ENCODE measurements at places on chromosomes 4 and X. TPM values are rescaled to one million over a fixed set of nuclear protein-coding genes. Genes with fewer than 3 reads are reported as not detected.

Gene ATP8A1
- polyA plus RNA-seq: 31.0 TPM

DNA sequence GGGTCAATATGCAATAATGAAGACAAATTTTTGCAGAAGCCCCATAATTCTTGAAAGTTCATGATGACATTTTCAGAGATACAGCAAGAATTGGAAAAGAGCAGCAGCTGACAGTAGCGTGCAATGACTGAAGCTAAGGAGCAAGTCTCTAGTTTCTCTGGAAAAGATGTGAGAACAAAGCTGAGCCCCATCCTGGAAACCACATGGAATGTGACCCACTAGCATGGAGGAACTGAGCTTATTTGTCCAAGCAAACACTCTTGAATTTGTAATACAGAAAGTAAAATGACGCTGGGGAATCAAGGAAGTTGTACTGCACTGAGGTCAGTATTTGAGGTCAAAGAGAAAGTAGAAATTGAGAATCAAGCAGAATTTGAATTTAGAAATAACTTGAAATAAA is 1447.2 kb downstream of the FSTL5 start:
- no peaks in the 10 kb centered on the region for H3K27me3 ChIP-seq
- no peak for DNase-seq
- H3K4me1 ChIP-seq: no peaks in the 10 kb centered on the region
- no peaks in the 10 kb centered on the region for H3K36me3 ChIP-seq
- no peak overlapping the region for H3K27ac ChIP-seq
- H3K4me3 ChIP-seq: no peak overlapping the region

Gene SORCS2
- polyA plus RNA-seq: not detected

GRCh38 chr4:186634591-186635128 is 79.3 kb upstream of the MTNR1A start:
- no peak overlapping the region for H3K27ac ChIP-seq
- no peaks in the 10 kb centered on the region for H3K36me3 ChIP-seq
- H3K4me1 ChIP-seq: no peaks in the 10 kb centered on the region
- no peak overlapping the region for H3K4me3 ChIP-seq

DNA sequence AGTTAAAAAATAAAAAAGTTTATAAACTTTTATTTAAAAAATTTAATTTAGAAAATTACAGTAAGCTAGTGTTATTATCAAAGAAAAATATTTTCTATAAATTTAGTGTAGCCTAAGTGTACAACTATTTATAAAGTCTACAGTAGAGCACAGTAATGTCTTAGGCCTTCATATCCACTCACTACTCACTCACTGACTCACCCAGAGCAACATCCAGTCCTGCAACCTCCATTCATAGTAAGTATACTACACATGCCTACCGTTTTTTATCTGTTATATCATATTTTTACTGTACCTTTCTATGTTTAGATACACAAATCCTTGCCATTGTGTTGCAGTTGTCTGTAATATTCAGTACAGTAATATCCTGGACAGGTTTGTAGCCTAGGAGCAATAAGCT is 129.0 kb upstream of the FAM47B start:
- H3K4me3 ChIP-seq: no peak overlapping the region
- no peaks in the 10 kb centered on the region for H3K36me3 ChIP-seq
- no peaks in the 10 kb centered on the region for H3K4me1 ChIP-seq
- H3K27ac ChIP-seq: no peak overlapping the region
- DNase-seq: no peak

DNA sequence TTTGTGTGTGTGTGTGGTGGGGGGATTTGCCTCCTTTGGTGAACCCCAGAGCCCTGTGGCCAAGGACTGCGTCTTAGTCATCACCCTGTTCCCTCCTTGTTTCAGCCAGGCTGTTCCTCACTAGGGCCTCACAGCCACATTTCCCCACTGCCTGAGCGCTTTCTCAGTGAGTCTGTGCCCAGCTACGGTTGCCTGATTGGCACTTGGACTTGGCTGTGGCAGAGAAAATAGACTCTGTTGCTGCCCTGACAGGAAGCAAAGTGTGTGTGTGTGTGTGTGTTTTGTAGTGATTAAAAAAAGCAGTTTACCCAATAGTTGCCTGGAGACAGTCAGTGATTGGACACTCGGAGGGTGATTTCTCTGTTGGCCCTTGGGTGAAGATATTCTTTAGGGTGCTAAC is 113.0 kb downstream of the UCHL1 start:
- no peak for DNase-seq
- no peaks in the 10 kb centered on the region for H3K36me3 ChIP-seq
- no peak overlapping the region for H3K4me3 ChIP-seq
- H3K4me1 ChIP-seq: no peaks in the 10 kb centered on the region

DNA sequence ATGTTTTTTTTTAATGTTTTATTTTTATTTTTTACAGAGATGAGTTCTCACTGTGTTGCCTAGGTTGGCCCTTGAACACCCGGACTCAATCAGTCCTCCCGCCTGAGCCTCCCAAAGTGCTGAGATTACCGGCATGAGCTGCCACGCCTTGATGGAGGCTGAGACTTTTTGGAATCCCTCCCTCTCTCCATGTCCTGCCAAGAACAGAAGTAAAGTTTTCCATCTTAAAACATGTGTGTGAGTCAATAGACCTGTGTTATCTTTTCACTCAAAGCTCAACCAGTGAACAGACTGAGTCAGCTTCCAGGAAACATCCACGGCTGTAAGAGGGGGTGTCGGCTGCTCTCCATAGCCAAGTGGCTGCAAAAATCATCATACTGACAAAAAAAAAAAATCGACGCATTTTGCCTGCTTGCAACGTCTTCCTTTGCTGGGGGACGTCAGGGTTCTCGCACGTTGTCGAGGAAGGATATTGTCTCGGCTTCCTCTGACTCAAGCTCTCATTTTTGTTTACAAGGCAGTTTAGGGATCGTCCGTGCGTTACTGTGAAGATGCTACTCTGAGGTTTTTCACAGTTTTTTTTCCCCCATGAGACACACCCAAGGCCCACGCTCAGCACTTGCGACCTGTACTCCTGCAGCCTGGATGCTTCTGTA is 10.0 kb upstream of the ASMTL start:
- H3K4me1 ChIP-seq: peaks cover 41% of the 10 kb centered on the region
- peak; percentile 39 for DNase-seq
- no peaks in the 10 kb centered on the region for H3K27me3 ChIP-seq

Gene HTN3
- not detected for polyA plus RNA-seq

Gene RAB41
- not detected for polyA plus RNA-seq

DNA sequence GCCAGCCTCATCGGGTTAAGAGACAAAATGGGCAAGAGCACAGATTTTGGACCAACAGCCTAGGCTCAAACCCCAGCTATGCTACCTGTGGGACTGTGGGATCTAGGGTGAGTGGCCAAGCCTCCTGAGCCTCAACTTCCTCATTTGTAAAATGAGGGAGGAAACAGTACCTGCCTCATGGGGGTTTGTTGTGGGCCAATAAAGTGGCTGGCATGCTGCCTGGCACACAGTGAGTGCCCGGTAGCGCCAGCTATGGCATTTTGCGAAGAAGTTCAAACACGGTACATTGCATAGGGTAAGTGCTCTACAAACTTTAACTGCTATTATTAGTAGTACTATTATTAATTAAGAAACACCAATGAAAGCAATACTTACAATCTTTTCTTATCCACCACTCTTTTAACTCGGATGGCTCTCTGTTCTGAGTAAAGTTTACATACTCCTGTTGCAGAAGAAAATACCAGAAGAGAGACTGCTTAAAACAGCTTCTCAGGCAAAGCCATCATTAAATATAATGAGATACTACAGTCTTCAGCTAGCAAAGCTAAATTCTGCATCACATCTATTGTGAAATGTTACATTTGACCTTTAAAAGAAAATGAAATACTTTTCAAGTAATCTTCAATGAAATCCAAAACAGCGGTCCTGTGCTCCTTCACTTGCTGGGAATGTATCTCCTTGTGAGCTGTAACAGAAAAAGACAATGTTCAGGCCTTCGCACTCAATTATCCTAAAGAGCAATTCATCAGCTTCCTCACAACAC is 70.1 kb downstream of the NSG1 start:
- no peak overlapping the region for H3K27ac ChIP-seq
- H3K27me3 ChIP-seq: no peaks in the 10 kb centered on the region
- peaks cover 4% of the 10 kb centered on the region for H3K4me1 ChIP-seq
- H3K36me3 ChIP-seq: peaks cover 47% of the 10 kb centered on the region
- DNase-seq: no peak
- H3K4me3 ChIP-seq: no peak overlapping the region

- no peak overlapping the region for H3K4me3 ChIP-seq
- DNase-seq: no peak
- H3K4me1 ChIP-seq: peaks cover 8% of the 10 kb centered on the region
- peak overlapping the region; percentile 21 for H3K27ac ChIP-seq
- H3K36me3 ChIP-seq: no peaks in the 10 kb centered on the region
Measured at GRCh38 chr4:2298532-2298991, 36.7 kb upstream of the MXD4 start.

Gene IBSP
- polyA plus RNA-seq: not detected

Gene BANK1
- polyA plus RNA-seq: 679 TPM

Gene CASK
- 5.8 TPM for polyA plus RNA-seq

Gene NAP1L2
- not detected for polyA plus RNA-seq

Gene NWD2
- not detected for polyA plus RNA-seq

Gene ZNF157
- polyA plus RNA-seq: 0.39 TPM

DNA sequence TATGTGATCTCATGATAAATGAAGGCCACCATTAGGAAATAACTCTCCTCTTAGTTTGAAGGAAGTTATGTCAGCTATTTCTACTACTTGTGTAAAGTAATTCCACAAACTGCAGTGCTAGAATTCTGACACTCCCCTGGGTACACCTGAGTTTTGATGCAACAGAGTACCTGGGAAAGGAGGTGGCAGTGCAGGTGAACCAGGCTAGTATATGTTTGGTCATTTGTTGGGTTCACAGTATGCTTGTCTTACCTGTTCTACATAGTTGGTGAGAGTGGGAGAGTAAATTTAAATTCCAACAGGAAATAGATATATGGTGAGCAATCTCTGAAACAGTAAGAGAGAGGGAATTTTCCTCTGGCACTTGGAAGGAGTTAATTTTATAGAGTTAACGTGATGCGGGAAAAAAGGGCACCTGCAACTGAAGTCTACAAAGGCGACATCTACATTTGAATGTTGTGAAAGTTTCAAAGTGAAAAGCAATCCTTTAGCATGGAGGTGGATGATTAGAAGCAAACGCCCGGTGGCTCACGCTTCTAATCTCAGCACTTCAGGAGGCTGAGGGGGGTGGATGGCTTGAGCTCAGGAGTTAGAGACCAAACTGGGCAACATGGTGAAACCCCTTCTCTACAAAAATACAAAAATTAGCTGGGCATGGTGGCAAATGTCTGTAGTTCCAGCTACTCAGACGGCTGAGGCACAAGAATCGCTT is 8.3 kb upstream of the SLC10A6 start:
- no peak overlapping the region for H3K4me3 ChIP-seq
- H3K36me3 ChIP-seq: no peaks in the 10 kb centered on the region
- H3K27me3 ChIP-seq: no peaks in the 10 kb centered on the region
- H3K27ac ChIP-seq: no peak overlapping the region
- no peaks in the 10 kb centered on the region for H3K4me1 ChIP-seq

Gene FGF13
- not detected for polyA plus RNA-seq

GRCh38 chrX:148310426-148311165 is 189.8 kb upstream of the AFF2 start:
- no peaks in the 10 kb centered on the region for H3K36me3 ChIP-seq
- H3K27me3 ChIP-seq: no peaks in the 10 kb centered on the region
- DNase-seq: no peak
- H3K27ac ChIP-seq: peak overlapping the region; percentile 80
- H3K4me3 ChIP-seq: no peak overlapping the region
- peaks cover 5% of the 10 kb centered on the region for H3K4me1 ChIP-seq

Gene USP51
- polyA plus RNA-seq: 0.65 TPM

- no peak overlapping the region for H3K4me3 ChIP-seq
- peaks cover 12% of the 10 kb centered on the region for H3K4me1 ChIP-seq
- no peaks in the 10 kb centered on the region for H3K36me3 ChIP-seq
- H3K27me3 ChIP-seq: no peaks in the 10 kb centered on the region
- no peak for DNase-seq
Measured at GRCh38 chr4:39179681-39180080, 2.6 kb upstream of the WDR19 start.

DNA sequence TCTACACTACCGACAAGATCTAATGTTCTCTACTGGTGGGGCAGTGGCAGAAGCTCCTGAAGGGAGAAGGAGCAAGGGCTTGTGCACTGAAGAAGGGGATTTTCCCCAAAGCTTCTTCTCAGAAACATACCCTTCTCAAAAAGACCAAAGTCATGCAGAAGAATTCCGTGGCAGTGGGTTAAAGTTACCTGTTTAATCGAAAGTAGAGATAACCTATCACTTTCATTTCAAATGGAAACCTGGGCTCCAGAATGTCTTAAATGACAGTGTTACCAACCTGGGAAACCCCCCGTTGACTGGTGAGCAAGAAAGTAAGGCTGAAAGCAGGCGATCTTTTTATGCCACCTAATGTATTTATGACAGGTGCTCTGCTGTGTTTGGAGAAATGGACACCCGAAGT is 92.5 kb upstream of the TEX13D start:
- H3K4me1 ChIP-seq: peaks cover 6% of the 10 kb centered on the region
- H3K27ac ChIP-seq: no peak overlapping the region
- H3K4me3 ChIP-seq: no peak overlapping the region
- no peak for DNase-seq
- H3K36me3 ChIP-seq: no peaks in the 10 kb centered on the region

DNA sequence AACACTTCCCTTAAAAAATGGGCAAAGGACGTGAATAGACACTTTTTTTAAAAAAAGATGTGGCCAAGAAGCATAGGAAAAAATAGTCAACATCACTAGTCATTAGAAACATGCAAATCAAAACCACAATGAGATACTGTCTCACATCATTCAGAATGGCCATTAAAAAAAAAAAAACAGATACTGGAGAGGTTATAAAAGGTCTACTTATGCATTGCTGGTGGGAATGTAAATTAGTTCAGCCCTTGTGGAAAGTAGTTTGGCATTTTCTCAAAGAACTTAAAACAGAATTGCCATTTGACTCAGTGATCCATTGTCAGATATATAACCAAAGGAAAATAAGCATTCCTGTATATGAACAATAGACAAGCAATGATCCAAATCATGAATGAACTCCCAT is 352.8 kb upstream of the EPHA5 start:
- H3K4me1 ChIP-seq: no peaks in the 10 kb centered on the region
- no peaks in the 10 kb centered on the region for H3K27me3 ChIP-seq
- H3K4me3 ChIP-seq: no peak overlapping the region
- no peak overlapping the region for H3K27ac ChIP-seq

Gene AMBN
- not detected for polyA plus RNA-seq

Data from naive B cell (primary cell).